ENCODE measurements at places on chromosomes 6 and 20. TPM values are rescaled to one million over a fixed set of nuclear protein-coding genes. Genes with fewer than 3 reads are reported as not detected.

GRCh38 chr6:151379933-151380847, 11.2 kb downstream of the ZBTB2 start:
- no peak for DNase-seq

- peak; percentile 54 for DNase-seq
Measured at GRCh38 chr20:32605167-32605656, 20.1 kb upstream of the NOL4L start.

GRCh38 chr6:16973545-16974386, 128.1 kb upstream of the STMND1 start:
- no peak for DNase-seq

DNA sequence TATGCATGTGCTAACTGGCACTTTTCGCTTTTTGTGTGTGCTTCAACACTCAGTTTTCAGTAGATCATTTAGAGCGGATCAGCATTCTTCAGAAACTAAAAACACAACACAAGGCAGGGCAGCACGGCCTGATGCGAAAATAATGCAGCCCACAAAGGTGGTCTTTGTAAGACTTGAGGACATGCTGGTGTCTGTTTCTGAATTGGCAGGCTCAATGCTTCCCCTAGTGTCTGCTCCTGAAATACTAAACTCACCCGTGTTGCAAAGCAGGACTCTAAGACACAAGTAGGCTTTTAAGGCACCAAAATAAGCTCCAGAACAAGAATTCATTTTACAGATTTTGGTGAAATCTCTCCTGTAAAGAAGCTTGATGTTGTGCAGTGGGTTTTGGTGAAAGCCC, 676.5 kb downstream of the TENT5A start:
- DNase-seq = no peak

DNA sequence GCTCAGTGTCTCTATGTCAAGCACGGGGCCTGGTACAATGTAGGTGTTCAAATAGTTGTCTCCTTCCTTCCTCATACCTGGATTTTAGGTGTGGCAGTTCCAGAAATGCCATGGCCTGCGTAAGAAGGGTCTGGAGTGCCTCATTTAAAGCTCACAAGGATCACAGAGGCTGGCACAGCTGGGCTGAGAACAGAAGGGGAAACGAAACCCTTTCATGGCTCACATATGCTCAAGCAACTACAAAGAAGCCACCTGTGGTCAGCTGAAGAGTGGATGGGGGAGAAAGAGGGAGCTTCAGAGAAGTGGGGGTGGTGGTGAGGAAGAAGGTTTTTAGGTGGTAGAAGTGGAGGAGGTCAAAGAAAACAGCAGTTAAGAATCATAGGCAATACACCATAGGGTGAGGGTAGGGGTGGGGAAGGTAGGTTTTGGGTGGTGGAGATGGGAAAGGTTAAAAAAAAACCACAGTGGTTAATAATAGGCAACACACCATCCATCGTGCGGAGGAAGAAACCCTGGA, 17.0 kb upstream of the TOP1 start:
- no peak for DNase-seq

The TOX2 gene
- 3.9 TPM for total RNA-seq

The DEFB125 gene
- not detected for total RNA-seq

The SLC17A5 gene
- 20.7 TPM for total RNA-seq

Data from ureter (tissue), 1 donor.